Activated T-helper 1 cell treated with Interleukin-2 at 50 U/mL for 16 hours (primary cell): ENCODE measurements at places on chromosomes 11 and 22.

- DNase-seq: no peak
Measured at GRCh38 chr11:121018746-121019145, 5.2 kb upstream of the TBCEL start.

- no peak for DNase-seq
Measured at GRCh38 chr22:25402501-25403283, 161.8 kb upstream of the GRK3 start.

GRCh38 chr11:68741463-68741862 is 9.9 kb downstream of the TESMIN start:
- DNase-seq: no peak

DNA sequence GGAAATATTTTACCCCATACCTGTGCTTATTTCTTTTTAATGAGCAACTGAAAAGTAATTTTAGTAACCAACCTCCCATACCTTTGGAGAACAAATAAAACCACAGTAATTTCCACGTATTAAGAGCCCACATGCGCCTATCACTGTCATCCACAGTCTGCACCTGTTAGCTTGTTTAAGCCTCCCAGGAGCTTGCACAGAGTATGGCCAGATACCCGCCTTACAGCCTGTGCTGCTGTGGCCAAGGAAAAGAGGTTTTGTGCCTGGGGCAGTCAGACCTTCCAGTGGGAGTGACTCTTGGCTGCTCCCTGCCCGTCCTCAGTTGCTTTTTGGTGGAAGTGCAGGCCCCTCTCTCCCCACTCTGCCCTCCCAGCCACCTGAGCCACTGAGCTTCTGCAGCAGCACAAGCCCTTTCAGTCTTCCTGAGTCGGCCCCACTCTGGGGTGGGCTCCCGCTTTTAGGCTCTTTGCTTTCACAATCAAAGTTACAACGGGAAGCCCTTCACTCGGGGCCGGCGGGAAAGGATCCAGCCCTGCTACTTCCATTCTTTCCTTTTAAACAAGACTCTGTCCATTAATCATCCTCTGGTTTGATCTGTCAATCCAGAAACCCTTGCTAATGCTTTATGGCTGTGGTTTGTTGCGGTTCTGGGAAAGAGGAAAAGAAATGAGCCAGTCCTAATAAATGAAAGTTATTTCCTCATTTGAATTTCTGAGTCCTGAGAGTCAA is 308.8 kb downstream of the TBC1D22A start:
- DNase-seq: no peak

DNA sequence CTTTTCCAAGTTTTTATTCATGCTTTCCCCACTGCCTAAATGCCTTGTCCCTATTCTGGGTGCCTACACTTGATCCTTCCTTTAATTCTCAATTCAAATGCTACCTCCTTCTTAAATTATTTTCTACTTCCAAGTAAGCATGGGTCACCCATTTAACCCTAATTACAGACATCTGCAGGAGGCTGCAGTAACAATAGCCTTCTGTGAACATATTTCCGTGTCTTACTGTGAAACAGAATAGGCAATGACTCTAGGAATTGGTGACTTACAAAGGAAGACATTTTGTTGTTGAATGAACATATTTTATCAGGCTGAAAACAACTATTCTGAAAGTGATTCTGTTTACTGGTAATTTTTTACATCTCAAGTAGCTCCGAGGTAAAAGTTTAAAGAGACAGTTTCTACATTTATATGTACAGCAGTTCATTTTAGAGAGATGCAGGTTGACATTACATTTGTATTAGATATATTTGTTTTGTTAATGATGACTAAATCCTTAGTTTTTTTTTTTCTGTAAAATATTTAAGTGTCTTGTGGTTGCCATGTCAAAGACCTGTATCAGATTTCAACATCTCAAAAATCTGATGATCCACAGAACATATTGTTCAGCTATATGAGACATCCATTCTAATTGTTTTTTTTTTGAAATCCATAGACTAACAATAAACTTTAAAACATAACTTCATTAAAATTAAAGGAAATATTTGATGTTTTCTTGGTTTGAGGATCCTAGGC is 316.8 kb downstream of the CASP12 start:
- DNase-seq: no peak

DNA sequence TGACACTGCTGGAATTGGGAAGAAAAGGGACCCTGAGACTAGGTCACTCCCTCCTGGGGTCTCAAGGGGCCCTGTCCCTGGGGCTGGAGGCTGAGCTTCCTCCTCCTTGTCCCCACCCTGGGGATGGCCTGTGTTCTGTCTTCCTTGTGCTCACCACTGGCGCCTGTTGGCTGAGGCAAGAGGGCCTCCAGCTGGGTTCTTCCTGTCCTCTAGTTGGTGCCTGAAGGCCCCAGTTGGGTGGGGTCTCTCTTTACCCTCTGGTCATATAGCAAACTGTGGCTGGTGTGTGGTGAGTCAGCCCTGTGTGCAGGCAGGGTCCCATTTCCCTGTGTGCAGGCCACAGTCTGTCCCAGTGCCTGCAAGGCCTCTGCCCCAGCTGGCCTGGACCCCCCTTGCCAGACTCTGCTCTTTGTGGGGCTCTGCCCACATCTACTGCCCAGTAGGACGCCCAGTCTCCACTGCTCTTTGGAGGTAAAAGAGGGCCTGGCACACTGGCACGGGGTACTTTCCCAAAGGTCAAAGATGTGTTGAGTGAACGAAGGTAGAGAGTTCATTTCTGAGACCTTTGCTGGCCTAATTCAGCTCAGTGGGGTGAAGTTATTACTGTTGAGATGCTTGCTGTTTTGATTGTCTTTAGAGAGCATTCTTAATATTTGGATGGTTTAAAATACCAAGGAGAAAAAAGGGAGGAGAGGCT is 55.1 kb upstream of the CLDN5 start:
- no peak for DNase-seq
